NCI-H1105 (cell line): ENCODE measurements at places on chromosomes 6 and 20.

DNA sequence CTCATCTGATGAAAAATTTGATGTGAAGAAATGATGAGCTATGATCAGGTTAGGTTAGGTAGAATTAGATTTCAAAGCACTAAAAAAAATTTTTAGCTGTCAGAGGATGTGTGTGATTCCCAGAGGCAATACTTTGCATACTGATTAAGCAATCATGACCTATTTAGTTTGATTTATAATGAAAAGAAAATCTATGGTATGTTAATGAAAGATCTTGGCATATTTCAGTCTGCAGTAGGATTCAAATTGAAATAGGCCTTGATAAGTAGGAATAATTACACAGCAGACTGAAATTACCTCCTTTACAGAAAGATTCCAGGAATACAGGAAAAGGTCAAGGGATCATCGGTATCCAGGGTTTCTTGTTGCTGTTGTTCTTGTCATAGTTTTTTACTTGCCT lies 69.3 kb downstream of the HDDC2 start:
- DNase-seq = no peak

GRCh38 chr20:36541227-36541767 lies at the start of gene MYL9:
TSS of gene MYL9 (plus strand) at chr20:36541519. CDS start at chr20:36544885, 3,366 bp downstream.
- no peak for DNase-seq

DNA sequence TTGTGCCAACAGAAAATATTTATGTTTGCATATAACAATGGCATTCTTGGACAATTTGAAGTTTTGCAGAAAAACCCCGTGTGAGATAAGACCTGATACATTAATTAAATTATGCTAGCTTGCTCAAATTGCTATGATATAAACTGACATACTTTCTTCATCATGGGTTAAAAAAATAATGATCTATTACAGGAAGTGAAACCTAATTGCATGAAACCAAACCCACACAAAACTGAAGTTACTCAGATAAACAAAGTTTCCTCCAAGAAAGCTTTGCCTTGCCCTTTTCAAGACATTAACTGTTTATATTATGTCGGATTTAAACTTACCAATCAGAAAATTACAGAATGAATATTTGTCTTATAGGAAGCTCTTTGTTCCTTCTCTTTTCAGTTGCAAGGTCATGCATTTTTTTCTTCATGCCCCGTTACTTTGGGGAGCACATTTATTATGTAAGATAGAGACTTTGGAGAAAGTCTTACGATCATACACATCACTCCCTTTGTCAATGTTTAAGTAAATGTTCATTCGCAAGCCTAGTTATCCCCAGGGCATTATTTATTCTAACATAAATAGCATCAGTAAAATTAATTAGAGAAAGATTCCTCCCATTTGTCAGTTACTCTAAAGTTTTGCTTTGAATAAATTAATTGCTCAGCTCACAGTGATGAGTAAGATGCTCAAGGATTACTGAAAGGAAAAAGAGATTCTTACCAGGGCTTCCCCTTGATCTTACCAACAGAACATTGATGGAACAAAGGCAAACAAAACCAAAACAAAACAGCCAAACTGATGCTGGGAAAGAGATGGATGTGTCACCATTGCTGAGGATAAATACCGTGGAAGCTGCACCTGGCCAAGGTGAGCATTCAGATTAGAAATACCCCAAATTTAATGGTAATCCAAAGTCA lies 14.8 kb upstream of the TMEM244 start:
- no peak for DNase-seq

GRCh38 chr6:34791164-34791700 lies 651 bp upstream of the BLTP3A start:
- peak; percentile 45 for DNase-seq

GRCh38 chr6:129679758-129680157 lies 30.2 kb downstream of the ARHGAP18 start:
- DNase-seq = no peak

- peak; percentile 75 for DNase-seq
Measured at GRCh38 chr20:51800060-51800871, 2.1 kb downstream of the SALL4 start.

DNA sequence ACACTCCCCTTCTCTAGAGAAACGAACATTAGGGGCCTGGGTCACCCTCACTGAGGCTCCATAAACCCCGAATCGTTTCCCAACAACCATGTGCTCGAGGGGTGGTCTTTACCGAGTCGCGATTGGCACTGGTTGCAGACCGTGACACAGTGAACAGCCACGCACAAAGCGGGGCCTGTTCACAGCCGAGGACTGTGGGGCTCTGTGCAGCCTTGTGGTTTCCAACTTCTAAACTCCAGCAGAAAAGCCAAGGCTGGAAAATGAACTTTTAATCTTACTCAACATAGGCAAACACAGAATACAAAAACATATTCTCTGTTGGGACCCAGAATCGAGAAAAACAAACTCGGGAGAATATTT lies 19.0 kb downstream of the RRBP1 start:
- no peak for DNase-seq

DNA sequence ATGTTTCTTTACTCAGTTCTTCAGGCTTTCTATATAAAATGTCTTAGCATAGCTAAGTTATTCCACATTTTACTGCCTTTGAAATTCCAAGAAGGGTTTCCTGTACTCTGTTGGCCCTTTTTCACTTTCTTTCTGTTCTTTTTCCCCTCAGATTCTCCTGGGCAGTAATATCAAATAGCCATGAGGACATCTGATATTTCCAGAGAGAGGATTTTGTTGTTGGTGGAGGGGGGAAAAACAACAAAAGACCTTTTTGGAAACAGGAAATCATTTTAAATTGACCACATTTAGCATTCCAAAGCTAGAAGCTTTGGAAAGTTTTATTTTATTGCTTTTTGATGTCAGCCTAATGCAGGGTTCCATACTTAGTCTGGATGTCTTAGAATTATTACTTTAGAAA lies 445.4 kb downstream of the GJA1 start:
- DNase-seq = no peak

- DNase-seq = no peak
Measured at GRCh38 chr6:137690034-137690433, 177.0 kb upstream of the TNFAIP3 start.

DNA sequence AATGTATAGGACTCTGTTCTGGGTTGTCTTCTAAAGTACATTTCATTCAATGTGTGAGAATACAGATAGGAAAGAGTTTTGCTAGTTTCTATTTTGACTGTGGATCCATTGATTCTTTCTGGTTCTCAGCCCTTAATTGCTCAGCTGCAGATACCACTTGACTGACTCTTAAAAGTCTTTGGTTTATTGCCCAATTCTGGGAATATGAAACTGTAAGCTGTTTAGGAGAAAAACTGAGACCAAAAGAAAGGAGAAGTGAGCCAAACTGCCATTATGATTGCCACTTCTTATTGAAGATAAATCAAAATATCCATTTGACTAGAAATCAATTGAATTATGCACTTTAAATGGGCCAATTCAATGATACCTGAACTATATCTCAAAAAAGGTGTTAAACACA lies 211.4 kb downstream of the ESR1 start:
- no peak for DNase-seq
